Nephron progenitor cell (in vitro differentiated cells): ENCODE measurements at places on chromosomes 3 and 15.

- H3K4me3 ChIP-seq: no peak overlapping the region
- no peak for DNase-seq
- H3K27me3 ChIP-seq: peaks cover 13% of the 10 kb centered on the region
- H3K27ac ChIP-seq: no peak overlapping the region
- no peaks in the 10 kb centered on the region for H3K36me3 ChIP-seq
Measured at GRCh38 chr3:52353291-52353855, 37.3 kb downstream of the DNAH1 start.

DNA sequence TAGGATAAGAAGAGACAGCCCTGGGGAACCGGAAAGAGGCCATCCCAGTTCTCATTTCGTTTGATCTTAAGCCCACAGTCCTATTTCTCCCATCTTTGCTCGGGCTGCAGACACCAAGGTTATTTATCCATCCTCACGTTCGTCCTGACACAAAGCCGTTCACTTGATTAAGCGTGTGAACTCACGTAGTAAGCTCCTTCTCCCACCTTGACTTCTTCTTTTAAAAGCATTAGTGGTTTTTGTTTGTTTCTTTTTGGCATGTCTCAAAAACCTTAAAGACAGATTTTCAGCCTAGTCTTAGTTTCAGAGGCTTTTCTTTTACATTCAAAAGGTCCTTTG is 70.9 kb downstream of the TGFBR2 start:
- no peaks in the 10 kb centered on the region for H3K27me3 ChIP-seq
- DNase-seq: no peak
- peak overlapping the region; percentile 14 for H3K27ac ChIP-seq

- no peak for DNase-seq
- no peak overlapping the region for H3K27ac ChIP-seq
- peaks cover 29% of the 10 kb centered on the region for H3K27me3 ChIP-seq
- H3K36me3 ChIP-seq: no peaks in the 10 kb centered on the region
Measured at GRCh38 chr3:50226888-50227389, 9.1 kb upstream of the GNAI2 start.

- no peak overlapping the region for H3K27ac ChIP-seq
- H3K36me3 ChIP-seq: no peaks in the 10 kb centered on the region
- H3K4me3 ChIP-seq: no peak overlapping the region
- peaks cover 52% of the 10 kb centered on the region for H3K27me3 ChIP-seq
Measured at GRCh38 chr3:184117636-184118035, 17.5 kb upstream of the EIF2B5 start.

- no peak overlapping the region for H3K4me3 ChIP-seq
- peaks cover 29% of the 10 kb centered on the region for H3K27me3 ChIP-seq
- no peak for DNase-seq
- no peaks in the 10 kb centered on the region for H3K36me3 ChIP-seq
- H3K27ac ChIP-seq: no peak overlapping the region
Measured at GRCh38 chr15:39922462-39923092, 2.5 kb upstream of the GPR176 start.
